ENCODE measurements at places on chromosomes 7 and 10. TPM values are rescaled to one million over a fixed set of nuclear protein-coding genes. Genes with fewer than 3 reads are reported as not detected.

Gene ZNF679
- total RNA-seq: not detected

Gene LIPK
- not detected for total RNA-seq

Gene WDR11
- 45.2 TPM for total RNA-seq

Gene CALML5
- not detected for total RNA-seq

Gene GPR141
- not detected for total RNA-seq

Gene TUBAL3
- not detected for total RNA-seq

Gene CCDC3
- not detected for total RNA-seq

Gene SLC26A3
- total RNA-seq: not detected

Gene GLI3
- total RNA-seq: not detected

Gene NRP1
- total RNA-seq: 0.60 TPM

Gene FOXI2
- total RNA-seq: not detected

Gene UCMA
- not detected for total RNA-seq

Gene PITX3
- total RNA-seq: not detected

Gene CCT6A
- 99.7 TPM for total RNA-seq

Gene WDFY4
- 5.6 TPM for total RNA-seq

Gene ZNF853
- total RNA-seq: 0.81 TPM
